ENCODE measurements at places on chromosomes 13 and 19.

GRCh38 chr13:49302817-49303216 lies 55.1 kb downstream of the CDADC1 start:
- no peak for DNase-seq

DNA sequence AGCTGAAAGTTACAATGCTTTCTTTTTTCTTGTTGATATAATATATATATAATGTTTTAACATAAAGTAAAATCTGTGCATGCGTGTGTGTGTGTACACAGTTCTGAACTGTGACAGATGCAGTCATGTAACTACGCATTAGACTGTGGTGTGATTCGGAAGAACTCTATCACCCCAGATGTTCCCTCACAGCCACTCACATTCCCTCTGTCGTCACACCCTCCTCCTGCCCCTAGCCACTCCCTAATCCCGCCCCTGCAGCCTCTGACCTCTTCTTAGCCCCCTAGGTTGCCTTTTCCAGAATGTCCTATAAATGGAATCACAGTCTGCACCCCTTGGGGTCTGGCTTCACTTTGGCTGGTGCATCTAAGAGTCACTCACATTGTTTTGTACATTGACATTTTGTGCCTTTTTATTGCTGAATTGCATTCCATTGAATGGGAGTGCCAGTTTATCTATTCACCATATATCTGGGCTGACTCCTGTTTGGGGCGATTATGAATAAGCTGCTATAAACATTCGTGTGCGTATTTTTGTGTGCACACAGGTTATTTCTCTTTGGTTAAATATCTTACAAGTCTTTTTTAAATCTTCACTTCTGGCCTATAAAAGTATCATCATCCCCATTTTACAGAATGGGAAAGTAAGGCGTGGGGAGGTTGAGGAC lies 20.4 kb downstream of the DHRS12 start:
- DNase-seq = no peak

DNA sequence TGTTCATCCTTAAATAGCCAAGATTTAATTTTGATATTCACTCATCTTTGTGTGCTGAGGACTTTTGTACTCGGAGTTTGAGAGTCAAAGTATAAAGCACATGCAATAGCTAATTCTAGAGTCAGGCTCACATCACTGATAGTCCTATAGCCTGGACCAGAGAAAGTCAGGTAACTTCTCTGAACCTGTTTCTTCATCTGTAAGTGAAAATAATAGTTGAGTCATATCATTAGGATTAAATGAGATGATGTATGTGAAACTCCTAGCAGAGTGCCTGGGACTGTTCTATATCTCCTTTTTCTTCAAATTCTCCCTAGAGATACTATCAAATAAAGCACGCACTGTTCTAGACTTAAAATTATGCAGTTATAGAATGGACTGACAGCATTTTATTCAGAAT lies 9.0 kb downstream of the CHAMP1 start:
- DNase-seq = no peak

GRCh38 chr13:95603887-95604555 lies 40.5 kb downstream of the DZIP1 start:
- peak; percentile 30 for DNase-seq

- peak; percentile 76 for DNase-seq
These were observed 14.7 kb downstream of the C13orf46 start for GRCh38 chr13:113959198-113959597.

DNA sequence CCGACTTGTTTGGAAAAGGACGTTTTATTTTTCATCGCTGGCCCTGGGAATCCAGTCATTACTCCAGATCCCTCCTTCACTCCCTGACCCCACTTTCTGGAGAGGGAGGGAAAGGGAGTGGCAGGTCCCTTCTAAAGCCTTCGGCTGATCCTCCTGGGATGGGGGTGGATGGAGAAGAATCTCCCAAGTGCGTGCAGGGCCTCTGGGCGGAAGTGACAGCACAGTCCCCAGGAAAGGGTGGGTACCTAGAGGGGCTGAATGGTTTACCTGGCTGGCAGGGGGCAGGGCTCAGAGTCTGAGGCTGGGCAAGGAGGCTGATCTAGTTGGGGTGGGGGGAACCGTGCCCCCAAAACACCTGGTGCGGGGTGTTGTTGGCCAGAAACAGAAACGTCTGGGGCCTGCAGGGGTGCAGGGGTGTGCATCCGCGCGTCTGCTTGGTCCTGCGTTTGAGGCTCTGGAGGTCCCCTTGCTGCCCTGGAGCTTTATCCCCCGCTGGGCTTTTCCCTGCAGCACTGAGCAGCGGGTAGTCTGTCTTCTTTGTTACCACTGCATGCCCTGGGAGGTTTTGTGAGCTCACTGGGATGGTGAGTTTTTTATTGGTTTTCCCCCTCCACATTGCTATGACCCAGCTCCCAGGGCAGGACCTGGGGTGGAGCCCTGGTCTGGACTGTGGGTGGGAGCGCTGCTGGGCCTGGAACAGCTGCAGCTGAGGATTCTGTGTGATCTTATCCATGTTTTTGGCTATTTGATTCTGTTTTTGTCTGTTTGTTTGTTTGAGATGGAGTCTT lies 3.0 kb upstream of the ZNF628 start:
- peak; percentile 89 for DNase-seq

DNA sequence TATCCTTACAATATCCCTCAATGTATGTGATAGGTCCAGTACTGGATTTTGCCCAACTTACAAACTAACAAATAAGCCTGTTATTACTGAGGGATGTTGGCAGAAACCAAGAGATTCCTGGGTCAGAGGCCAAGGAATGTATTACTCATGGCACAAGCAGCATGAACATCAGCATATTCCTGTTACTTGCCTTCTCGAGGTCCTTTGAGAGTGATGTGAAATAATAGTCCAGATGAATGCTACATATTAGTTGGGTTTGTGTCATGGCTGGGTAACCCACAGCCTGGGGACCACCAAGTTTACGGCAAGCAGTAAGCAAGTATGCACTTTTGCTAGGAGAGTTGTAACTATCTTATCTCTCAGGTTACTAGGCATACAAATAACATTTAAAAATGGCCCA lies 384.5 kb upstream of the GPC6 start:
- peak; percentile 5 for DNase-seq

GRCh38 chr19:4297901-4298809 lies 4.0 kb downstream of the TMIGD2 start:
- no peak for DNase-seq

- DNase-seq = no peak
These were observed 41.6 kb upstream of the RFC3 start for GRCh38 chr13:33776239-33776881.

GRCh38 chr19:19385131-19385895 lies 20.2 kb upstream of the GATAD2A start:
- DNase-seq = peak; percentile 96

- no peak for DNase-seq
These were observed 823 bp downstream of the TLE5 start for GRCh38 chr19:3061182-3062161.

DNA sequence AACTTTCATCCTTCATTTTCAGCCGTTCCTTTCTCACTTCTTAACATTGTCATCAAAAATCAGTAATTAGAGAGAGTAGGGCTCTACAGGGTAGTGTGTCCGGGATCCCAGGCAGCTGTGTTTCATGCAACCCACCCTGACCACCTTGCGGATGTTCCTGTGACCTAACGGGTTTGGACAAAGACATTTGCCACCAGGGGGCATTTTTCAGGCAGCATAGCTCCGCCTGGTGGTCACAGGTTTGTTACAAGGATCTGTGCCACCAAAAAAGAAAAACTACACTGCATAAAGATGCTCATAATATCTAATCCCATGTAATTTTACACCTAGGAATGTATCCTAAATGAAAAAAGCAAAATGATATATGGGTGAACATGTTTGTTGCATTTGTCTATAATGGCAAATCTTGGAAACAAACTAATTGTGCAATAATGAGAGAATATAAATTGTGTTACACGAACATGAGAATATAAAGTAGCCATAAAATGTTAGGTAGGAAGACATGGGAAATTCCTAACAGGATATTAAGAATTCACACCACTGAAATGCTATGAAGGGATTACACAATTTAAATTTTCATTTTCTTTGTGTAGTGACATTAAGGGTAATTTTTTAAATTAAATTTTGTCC lies 123.0 kb downstream of the SLC7A1 start:
- peak; percentile 23 for DNase-seq

DNA sequence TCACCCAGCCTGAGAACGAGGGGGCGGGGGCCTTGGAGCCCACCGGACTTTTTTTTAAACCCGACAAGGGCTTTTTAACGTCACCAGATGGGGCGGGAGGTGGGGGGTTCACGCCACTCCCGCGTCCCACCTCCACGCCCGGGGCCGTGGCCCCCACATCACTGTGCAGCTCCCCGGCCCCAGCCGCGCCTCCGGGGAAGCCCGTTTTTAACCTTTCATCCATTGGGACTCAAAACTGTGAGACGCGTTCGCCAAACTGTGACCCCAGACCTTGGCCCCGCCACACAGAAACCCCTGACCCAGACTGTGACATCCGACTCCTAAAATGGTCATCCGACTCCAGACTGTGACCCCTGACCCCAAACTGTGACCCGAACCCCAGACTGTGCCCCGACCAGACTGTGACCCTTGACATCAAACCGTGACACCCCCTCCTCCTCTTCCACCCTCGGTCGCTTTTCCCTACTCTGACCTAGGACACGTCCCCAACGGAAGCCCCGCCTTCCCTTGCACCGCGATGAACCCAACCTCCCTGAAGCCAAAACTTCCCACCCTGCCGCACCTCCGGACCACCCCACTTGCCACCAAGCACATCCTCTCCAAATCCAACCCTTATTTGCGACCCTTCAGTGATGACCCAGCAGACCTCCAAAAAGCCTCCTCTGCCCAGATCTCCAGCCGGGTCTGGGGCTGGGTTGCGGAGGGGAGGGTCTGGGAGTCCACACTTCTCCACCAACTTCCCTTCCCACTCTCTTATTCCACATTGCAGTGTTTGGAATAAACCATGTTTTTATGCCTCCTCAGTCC lies 1.5 kb upstream of the GRWD1 start:
- no peak for DNase-seq

GRCh38 chr19:13610039-13610691 lies 103.9 kb upstream of the CACNA1A start:
- DNase-seq = no peak

GRCh38 chr13:93948162-93948922 lies 531.1 kb downstream of the DCT start:
- DNase-seq = no peak

DNA sequence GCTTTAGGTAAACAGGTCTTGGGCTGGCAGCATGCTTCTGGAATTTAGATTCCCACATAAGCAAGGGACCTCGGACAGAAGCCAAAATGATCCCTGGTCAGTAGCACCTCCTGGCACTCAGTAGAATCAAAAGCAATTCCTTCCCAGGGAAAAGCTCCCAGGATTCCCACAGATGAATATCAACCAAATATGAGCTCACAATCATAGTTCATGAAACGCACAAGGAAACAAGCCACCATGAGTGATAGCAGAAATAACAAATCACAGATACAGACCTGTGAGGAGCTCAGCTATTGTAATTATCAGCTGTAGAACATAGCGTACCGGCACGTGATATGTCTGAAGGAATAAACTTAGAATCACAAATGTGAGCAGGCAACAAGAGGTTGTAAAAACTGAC lies 21.8 kb upstream of the PLAUR start:
- DNase-seq = no peak

GRCh38 chr13:83881140-83881684 lies 1.1 kb downstream of the SLITRK1 start:
- no peak for DNase-seq

DNA sequence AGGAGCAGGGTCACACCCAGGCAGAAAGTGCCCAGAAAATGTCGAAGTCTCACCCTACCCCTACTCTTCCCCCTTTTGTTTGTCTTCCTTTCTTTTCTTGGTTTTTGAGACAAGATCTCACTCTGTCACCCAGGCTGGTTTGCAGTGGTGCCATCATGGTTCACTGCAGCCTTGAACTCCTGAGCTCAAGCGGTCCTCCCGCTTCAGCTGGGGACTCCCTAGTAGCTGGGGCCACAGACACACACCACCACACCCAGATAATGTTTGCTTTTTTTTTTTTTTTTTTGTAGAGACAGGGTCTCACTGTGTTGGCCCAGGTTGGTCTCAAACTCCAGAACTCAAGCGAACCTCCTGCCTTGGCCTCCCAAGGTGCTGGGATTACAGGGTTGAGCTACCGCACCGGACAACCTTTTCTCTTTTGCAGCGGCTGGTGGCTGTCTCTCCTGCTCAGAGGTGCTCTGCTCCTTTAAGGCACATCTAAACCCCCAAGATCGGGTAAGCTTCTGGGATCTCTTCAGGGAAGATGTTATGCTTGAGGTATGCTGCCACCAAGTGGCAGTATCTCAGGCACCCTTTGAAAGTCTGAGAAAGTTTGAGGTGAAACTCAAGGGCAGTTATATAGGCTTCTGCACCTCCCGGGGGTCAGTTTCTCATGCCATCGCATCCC lies 22.4 kb upstream of the EBI3 start:
- peak; percentile 58 for DNase-seq

- no peak for DNase-seq
These were observed 9.5 kb upstream of the TYK2 start for GRCh38 chr19:10389863-10390262.

- peak; percentile 42 for DNase-seq
These were observed 109.8 kb downstream of the CACNA1A start for GRCh38 chr19:13396250-13397080.

DNA sequence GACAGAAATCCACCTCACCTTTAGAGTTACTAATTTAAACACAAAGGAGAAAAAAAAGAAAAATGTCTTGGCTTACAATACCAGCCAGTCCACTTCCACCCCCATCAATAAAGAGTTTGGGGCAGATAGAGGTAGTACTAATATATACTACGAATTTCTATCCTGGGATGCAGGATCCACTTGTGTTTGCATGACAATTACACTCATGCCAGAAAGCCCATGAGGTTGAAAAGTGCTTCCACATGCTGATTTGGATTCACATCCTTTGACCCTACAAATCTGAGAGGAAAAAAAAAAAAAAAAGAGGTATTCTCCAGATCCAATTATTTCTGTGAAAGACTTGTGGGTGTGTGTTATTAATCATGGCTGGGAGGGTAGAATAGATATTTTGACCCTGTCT lies 335.2 kb downstream of the SLITRK1 start:
- no peak for DNase-seq

DNA sequence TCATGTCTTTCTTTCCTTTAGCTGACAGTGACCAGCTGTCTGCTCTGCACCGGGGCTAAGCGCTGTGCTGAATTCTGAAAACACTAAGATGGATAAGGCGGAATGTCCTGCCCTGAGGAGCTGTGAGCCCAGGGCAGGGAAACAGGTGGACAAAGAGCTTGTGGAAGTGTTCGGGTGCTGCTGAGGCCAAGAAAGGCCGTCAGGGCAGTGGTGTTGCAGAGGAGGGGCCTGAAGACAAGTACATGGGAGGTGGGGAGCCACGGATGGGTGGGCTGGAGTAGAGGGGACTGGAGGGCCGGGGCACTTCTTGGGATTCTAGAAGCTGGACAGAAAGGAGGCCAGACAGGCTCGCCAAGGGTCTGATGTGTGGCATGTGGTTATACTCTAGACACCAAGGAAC lies 66.2 kb upstream of the GPR183 start:
- no peak for DNase-seq

All from H54 (cell line).